Activated CD4-positive, alpha-beta T cell treated with anti-CD3 and anti-CD28 coated beads, Interleukin-2, amount 50 U/mL, for 16 hours (primary cell): ENCODE measurements at places on chromosomes 16 and 17.
A peak's percentile ranks its signal among the peaks of the same experiment; 100 is the strongest.

- DNase-seq, result no peak
Observed at GRCh38 chr17:325270-326009, 27.2 kb downstream of the RPH3AL start.

- no peak for DNase-seq
Observed at GRCh38 chr16:59907611-59908010, 1173.5 kb upstream of the GOT2 start.

GRCh38 chr17:41689497-41690299 is 1.0 kb downstream of the EIF1 start:
- DNase-seq, result peak; percentile 76

GRCh38 chr17:79007504-79008381 is 1.8 kb downstream of the CANT1 start:
- no peak for DNase-seq

- no peak for DNase-seq
Observed at GRCh38 chr17:62572888-62573401, 54.5 kb upstream of the MRC2 start.

DNA sequence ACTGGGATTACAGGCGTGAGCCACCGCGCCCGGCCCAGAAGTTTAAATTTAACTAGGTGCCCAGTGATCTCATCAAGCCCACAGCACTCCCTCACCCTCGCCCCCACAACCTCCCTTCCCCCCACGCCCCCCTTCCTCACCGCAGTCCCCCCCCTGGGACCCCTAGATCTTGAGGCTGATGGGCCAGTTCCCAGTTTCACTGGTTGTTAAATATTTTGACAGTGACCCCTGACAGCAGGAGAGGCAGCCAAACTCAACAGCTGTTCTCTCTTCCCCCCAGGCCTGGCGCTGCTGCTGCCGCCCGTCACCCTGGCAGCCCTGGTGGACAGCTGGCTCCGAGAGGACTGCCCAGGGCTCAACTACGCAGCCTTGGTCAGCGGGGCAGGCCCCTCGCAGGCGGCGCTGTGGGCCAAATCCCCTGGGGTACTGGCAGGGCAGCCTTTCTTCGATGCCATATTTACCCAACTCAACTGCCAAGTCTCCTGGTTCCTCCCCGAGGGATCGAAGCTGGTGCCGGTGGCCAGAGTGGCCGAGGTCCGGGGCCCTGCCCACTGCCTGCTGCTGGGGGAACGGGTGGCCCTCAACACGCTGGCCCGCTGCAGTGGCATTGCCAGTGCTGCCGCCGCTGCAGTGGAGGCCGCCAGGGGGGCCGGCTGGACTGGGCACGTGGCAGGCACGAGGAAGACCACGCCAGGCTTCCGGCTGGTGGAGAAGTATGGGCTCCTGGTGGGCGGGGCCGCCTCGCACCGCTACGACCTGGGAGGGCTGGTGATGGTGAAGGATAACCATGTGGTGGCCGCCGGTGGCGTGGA is 15.6 kb downstream of the QPRT start:
- no peak for DNase-seq

- DNase-seq, result no peak
Observed at GRCh38 chr17:9006175-9006767, 15.0 kb upstream of the NTN1 start.

DNA sequence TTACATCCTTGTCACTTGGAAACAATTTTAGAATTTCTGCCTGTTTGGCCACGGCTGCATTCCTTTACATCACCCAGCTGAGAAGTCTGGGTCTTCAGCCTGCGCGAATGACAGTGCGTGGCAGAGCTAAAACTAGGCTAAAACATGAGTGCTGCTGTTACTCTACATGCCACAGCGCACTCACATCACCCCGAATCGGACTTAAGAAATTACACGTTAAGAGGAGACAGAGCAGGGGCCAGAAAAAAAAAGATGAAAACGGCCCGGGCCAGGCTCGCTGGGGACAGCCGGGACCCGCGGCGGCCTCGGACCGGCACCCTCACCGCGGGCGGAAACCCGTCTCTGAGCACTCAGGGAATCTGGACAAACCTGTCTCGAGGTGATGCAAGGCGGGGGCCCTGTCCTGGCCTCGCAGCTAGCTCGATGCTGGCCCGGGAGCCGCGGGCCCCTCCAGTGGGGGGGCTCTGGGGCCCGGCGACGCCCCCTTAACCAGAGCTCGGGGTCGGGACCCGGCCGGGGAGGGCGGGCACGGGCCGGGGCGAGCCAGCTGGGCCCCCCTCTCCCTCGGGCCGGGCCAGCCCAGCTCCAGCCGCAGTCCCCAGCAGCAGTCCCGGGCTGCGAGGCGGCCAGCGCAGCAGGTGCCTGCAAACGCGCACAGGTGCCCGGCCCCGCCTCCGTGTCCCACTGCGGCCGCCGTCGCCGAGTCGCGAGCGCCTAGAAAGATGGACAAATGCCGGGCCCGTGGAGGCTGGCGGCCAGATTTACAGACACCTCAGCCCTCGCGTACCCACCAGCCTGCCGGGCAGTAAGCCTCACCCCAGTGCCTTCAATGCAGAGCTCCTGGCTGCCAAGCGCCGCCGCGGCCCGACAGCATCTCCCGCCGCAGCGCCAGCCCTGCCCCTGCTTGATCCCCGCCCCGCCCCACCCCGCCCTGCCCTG is at the start of gene AKTIP:
AKTIP (minus strand) TSS at position 879 of the 939 bp plus-strand sequence. CDS start 2,950 bp downstream, outside the sequence.
- no peak for DNase-seq

DNA sequence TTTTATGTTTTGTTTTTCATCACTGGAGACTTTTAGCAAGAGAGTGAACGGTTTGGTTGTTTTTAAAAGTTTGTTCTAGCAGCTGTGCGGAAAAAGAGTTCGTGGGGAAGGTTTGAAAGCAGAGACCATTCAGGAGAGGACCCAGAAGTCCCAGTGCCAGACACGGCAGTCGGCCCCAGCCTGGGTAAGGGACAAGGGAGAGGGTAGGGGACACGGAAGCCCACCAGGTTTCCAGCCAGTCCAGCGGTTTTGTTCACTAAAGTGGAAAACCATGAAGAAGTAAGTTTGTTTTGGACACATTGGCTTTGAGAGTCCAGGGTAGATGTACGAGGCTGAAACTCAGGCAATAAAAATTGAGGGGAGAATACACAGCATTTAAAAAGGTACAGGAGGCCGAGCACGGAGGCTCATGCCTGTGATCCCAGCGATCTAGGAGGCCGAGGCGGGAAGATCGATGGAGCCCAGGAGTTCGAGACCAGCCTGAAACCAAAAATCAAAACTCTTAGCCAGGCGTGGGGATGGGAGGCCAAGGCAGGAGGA is 56.8 kb upstream of the RPH3AL start:
- DNase-seq, result no peak
